ENCODE measurements at places on chromosomes 13 and 19. TPM values are rescaled to one million over a fixed set of nuclear protein-coding genes. Genes with fewer than 3 reads are reported as not detected.

CD177 gene
- 0.24 TPM for total RNA-seq

GRCh38 chr19:10979951-10980381 is 19.1 kb downstream of the SMARCA4 start:
- no peak for DNase-seq
- H3K4me3 ChIP-seq: no peak overlapping the region
- no peaks in the 10 kb centered on the region for H3K36me3 ChIP-seq
- H3K27ac ChIP-seq: no peak overlapping the region
- H3K27me3 ChIP-seq: no peaks in the 10 kb centered on the region

DNA sequence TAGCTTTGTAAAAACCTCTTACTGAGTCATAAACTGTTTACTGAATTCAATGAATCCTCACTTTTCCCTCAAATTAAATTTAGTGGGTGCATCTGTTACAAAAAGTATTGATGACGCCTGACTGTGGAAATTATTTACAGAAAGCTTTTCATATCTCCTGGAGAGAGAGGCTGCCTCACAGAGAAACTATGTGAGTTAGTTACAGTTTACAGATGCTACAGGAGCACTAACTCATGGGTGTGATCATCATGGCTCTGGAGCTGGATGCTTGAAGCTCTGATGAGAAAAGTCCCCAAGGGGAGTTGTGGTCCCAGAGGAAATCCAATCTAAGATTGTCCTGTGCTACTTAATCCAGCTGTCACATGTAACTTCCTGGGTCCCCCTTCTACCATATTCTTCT is 590.8 kb downstream of the LMO7 start:
- DNase-seq: no peak
- H3K27ac ChIP-seq: no peak overlapping the region
- H3K4me3 ChIP-seq: no peak overlapping the region
- H3K36me3 ChIP-seq: no peaks in the 10 kb centered on the region

GRCh38 chr19:13705928-13706447 is 58.3 kb upstream of the MRI1 start:
- no peaks in the 10 kb centered on the region for H3K36me3 ChIP-seq
- no peaks in the 10 kb centered on the region for H3K4me1 ChIP-seq
- H3K4me3 ChIP-seq: no peak overlapping the region
- H3K27ac ChIP-seq: no peak overlapping the region
- no peak for DNase-seq
- no peaks in the 10 kb centered on the region for H3K27me3 ChIP-seq

GRCh38 chr13:100014621-100015020 is 33.0 kb downstream of the ZIC2 start:
- H3K4me1 ChIP-seq: no peaks in the 10 kb centered on the region
- H3K36me3 ChIP-seq: no peaks in the 10 kb centered on the region
- no peak overlapping the region for H3K27ac ChIP-seq
- no peak overlapping the region for H3K4me3 ChIP-seq
- H3K27me3 ChIP-seq: no peaks in the 10 kb centered on the region
